Mesothelial cell of epicardium (in vitro differentiated cells): ENCODE measurements at places on chromosomes 12 and 14. TPM values are rescaled to one million over a fixed set of nuclear protein-coding genes. Genes with fewer than 3 reads are reported as not detected.

Gene RAD51AP1
- total RNA-seq = 14.0 to 17.3 TPM (median 16.3 TPM) in 3 replicates

Gene RNU6-7
- not detected in 3 replicates for total RNA-seq

DNA sequence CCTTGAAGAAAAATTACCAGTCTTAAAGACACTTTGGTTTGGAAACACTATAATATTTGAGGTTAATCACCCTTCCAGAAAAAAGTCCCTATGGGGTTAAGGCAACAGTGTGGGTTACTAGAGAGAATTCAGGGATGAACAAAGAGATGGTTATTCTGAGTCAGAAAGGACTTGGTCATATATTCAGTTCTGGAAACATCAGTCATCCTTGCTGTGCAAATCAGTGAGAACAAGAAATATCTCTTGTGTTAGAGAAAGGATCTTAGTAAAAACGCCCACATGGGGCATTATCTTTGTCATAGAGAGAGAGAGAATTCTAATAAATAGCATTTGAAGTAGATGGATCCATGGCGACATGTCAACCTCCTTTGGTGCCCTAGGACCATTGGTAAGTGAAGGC, 59.4 kb upstream of the E2F7 start:
- DNase-seq = no peak

- DNase-seq = no peak
Measured at GRCh38 chr12:130764475-130765185, 48.5 kb upstream of the RIMBP2 start.

GRCh38 chr14:88546621-88547385, 8.0 kb downstream of the PTPN21 start:
- no peak for DNase-seq

DNA sequence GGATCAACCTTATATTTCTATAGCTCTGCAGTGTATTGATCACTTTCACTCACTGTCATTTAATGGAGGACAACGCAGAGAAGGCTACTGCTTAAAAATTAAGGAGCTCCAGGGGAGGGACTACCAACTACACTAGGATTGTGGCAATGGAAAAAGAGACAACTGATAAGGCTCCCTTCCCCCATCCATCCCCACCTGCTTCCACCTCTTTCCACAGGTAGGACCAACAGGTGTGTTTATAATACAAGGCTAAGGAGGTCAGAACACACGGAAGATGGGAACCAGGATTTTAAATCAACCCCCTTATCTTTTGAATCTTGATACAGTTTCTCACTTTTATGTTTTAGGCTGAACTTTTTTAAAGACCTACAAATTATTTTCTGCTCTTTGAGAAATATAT, 90.8 kb downstream of the STAB2 start:
- no peak for DNase-seq

- no peak for DNase-seq
Measured at GRCh38 chr12:7112041-7112440, 3.0 kb upstream of the C1RL start.

DNA sequence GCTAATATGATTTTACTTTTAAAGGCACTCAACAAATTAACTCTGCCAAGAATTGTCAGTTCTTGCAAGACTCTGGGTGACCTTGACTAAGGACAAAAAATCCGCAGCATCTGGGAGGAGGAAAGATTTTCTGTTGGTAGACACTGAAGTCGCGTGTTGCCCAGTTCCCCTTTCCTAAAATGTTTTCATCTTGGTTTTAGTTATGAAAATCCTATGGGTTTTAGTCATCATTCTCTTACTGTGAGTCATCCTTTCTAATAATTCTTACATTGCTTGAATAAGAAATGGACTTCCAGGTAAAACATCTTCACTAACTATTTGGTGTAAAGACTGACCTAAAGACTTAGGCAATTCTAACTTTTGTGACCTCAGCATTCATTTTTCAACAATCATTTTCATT, 9.1 kb downstream of the GSG1 start:
- DNase-seq = no peak

GRCh38 chr12:66467932-66468331, 165.6 kb downstream of the HELB start:
- no peak for DNase-seq

DNA sequence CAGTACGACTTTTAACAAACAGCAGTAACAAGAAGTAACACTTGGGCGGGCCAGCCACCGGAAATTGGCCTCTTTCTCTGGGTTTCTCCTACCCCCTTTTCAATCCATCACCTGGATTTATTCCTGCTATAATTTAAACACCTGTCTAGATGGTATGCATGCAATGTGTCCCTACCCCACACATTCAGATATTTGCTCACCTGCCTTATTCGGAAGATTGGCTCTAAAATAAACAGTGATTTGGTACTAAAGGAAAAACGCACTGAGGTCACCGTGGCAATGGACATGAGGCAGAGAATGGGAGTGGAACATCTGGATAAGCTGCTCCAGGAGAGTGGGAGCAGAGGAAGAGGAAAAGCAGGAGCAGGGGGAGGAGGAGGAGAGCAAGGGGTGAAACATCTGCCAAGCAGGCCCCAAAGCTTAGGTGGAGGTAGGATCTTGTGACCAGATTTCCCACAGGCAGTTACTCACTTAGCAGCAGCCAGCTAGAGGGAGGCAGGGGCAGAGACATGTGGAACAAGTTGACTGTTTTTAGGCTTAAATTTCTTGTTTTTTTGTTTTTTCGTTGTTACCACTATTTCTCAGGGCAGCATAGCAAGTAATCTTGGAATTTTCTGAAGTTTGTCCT, 150.9 kb downstream of the TTLL5 start:
- no peak for DNase-seq

GRCh38 chr14:73462815-73463214, 4.5 kb upstream of the NUMB start:
- DNase-seq = no peak

- DNase-seq = no peak
Measured at GRCh38 chr12:69054343-69055056, 121.5 kb upstream of the CPM start.
